ENCODE measurements at places on chromosomes 7 and 10.

- no peak for DNase-seq
Observed at GRCh38 chr7:121116396-121116795, 127.9 kb downstream of the CPED1 start.

GRCh38 chr10:22250897-22251660 is 33.3 kb upstream of the EBLN1 start:
- DNase-seq = no peak

- peak; percentile 51 for DNase-seq
Observed at GRCh38 chr7:44634839-44635591, 28.6 kb downstream of the OGDH start.

GRCh38 chr7:150325110-150325611 is 1.8 kb upstream of the ACTR3C start:
- DNase-seq = no peak

- no peak for DNase-seq
Observed at GRCh38 chr7:142717453-142717852, 31.8 kb upstream of the PRSS1 start.

- no peak for DNase-seq
Observed at GRCh38 chr7:5397736-5398135, 25.9 kb downstream of the TNRC18 start.

DNA sequence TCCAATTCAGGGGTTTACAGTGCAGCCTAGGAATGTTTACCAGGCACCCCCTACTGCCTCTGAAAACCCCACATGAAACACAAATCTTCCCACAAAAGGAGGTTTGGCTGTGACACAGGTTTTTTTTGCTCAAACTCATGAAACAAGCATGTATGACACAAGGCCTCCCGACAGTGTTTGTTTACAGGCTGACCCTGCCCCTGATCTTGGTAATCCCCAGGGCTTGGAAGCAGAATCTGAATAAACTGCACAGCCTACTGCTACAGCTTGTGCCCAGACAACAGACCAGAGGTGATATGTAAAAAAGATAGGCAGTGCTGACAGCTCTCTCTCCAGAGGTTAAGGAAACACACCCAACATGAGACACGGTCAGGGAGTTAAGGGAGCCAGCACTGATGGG is 184.2 kb downstream of the KMT2E start:
- DNase-seq = no peak

- DNase-seq = no peak
Observed at GRCh38 chr10:6202098-6202683, 541 bp upstream of the PFKFB3 start.

DNA sequence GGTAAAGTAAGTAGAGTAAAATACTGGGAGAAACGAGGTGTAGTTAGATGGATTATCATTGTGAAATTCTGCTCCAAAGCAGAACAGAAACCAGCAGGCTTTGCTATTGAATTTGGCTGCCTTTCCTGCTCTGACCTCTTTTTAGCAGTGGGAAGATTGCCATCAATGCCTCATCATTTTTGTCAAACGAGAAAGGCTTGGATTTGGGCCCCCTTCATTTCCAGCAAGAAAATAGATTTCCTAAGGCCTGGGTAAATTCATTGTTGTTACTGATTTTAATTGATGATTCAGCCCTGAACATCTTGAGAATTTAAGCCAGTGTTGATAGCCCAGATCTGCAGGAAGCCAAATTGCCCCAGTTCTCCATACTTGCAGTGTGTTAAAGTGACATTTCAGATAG is 35.2 kb upstream of the ASAH2 start:
- no peak for DNase-seq

DNA sequence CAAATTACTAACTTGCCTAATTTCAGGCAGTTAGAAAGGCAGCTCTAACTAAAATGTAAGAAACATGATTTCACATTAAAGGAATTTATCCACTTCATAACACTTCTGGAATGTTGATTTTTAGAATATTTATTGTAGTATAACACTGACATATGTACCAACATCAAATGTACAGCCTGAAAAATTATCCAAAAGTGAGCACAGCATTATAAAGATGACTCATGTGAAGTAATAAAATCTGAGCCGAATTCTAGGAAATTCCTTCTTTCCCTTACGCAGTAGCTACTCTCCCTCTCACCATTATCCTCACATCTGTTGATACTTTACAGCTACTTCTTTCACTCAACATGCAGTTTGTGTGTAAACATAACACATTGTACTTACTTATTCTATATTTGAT is 610.6 kb downstream of the ZWINT start:
- DNase-seq = no peak

GRCh38 chr7:74287303-74288033 is 1.7 kb upstream of the CLIP2 start:
- no peak for DNase-seq

- DNase-seq = no peak
Observed at GRCh38 chr10:47182934-47183703, 116.9 kb upstream of the GDF10 start.

- no peak for DNase-seq
Observed at GRCh38 chr10:99888622-99889021, 106.2 kb downstream of the ABCC2 start.

GRCh38 chr10:77360835-77361234 is 276.8 kb downstream of the KCNMA1 start:
- no peak for DNase-seq

- DNase-seq = no peak
Observed at GRCh38 chr10:88733215-88733614, 26.6 kb upstream of the LIPN start.

- DNase-seq = no peak
Observed at GRCh38 chr10:7662522-7662921, 4.2 kb downstream of the ITIH5 start.

GRCh38 chr7:88268051-88268450 is 38.6 kb downstream of the STEAP4 start:
- DNase-seq = no peak

DNA sequence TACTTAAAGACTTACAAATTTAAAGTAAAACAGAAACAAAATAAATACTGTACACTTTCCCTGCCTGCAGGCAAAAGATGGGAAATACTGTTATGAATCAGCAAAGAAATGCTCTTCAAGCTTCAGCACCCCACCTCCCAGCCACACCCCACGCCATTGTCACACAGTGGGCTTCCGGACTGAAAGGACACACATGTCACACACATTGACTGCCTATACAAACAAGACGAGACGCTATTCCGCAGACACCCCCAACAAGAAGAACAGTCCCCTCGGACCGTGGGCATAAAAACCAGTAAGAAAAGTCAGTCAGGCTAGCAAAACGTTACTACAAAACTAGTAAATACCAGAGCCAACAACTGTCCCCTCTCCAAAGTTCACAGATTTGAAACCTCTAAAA is 22.2 kb upstream of the PARP12 start:
- peak; percentile 37 for DNase-seq

DNA sequence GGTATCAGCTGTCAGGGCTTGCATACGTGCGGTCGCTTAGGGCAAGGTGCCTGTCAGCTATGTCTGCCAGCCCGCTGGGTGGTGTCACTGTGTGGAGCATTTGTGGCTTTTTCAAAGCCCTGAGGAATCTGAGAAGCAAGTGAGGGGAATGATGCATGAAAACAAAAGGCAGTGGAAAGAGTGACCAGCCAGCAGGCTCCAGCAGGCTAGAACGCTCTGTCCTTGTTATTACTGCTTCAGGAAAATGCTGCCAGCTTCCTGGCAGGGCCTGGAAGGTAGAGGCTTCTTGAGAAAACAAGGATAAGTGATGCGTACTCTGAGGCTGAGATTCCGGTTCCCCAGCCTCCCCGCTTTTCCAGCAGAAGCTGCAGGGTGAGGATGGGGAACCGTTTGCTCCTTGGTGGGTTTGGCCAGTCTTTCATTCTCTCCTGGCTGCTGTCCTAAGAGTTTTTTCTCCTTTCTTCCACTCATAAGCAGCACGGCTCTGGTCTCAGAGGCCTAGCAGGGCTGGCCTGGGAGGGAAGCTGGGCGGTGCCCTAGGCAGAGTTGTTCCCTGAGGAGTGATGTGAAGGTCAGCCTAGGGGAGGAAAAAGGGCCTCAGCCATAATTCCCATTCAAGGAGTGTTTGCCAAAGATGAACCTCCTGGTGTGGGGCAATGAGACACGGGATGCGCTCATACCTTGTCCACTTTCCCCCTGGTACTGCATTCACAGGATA is 42.8 kb upstream of the MKLN1 start:
- DNase-seq = no peak

GRCh38 chr7:12827219-12827821 is 139.9 kb downstream of the ARL4A start:
- DNase-seq = no peak

DNA sequence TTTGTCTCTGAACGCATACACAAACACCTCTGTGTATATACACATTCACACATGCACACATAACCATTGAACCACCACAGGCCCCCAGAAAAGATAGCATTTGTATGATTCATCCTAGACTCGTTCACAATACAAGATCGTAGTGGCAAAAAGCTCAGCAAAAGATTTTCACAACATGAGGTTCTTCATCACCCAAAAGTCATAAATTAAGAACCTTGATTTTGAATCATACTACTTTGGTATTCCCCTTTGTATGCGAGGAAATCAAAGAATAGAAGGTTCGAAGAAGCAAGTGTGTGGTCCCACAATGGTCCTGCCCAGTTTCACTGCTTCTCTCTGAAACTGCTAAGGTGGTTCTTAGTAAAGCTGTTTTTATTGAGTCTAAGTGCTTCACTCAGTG is 200.7 kb downstream of the CELF2 start:
- DNase-seq = no peak

DNA sequence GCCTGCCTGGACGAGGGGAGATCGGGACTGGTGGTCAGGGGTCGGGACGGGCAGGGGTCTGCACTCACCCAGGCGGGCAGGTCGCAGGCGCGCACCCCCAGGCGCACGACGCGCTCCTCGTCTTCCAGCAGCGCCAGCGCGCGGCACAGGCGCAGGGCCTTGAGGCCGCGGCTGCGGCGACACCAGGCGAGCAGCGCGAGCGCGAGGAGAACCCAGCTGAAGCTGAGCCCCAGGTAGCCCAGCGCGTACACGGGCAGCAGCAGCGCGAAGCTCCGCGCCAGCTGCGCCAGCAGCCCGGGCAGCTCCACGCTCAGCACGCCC is 328 bp downstream of the ESYT2 start:
- DNase-seq = peak; percentile 77

DNA sequence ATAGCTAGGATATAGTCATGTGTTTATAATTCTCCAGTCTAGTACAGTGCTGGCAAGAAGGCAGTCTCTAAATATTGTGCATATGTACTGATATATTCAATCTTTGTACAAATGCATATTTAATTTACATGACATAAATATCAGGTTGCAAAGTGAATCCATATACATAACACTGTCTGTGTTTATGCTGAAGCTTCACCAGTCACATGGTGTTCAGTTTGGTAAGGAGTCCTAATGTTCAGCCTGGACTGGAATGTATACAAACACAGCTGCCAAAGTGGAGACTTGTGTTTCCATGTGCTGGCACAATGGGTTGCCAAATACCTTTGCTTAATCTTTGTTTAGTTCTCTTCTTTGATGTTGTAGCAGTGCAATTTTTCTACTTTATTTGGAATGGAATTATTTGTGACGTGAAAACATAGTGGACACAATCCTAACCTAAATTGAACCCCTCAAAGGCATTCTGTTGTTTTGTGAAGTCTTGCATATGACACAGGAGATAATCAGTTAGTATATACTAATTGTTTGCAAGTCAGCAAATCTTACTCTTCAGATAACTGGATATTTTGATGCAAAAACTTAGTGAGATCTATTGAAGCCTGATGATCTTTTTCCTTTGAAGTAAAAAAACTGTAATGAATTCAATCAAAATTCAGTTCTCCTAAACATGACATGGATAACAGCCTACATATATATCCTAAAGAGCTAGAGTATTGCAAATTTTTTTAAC is 17.3 kb upstream of the ARL4A start:
- DNase-seq = no peak

GRCh38 chr7:159042581-159043101 is 102.0 kb downstream of the VIPR2 start:
- DNase-seq = no peak

DNA sequence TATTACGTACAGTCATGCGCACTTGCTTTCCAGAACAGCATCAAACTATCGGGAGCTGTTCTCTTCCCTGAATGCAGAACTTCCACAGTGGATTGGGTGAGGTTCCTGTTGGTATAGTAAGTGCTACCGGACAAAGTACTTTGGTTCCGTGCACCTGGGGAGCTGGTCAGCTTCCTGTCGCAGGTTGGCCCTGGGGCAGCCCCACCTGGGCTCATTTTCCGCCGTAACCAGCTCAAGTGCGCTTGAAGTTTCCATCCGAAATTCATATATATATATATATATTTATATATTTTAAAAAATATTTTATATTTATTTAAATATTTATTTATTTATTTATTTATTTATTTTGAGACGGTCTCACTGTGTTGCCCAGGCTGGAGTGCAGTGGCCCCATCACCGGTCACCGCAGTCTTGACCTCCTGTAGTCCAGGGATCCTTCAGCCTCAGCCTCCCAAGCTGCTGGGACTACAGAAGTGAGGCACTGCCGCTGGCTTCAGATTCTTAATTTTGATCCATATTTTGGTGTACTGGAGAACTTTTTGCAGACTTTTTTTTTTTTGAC is 6.5 kb downstream of the SCART1 start:
- no peak for DNase-seq

DNA sequence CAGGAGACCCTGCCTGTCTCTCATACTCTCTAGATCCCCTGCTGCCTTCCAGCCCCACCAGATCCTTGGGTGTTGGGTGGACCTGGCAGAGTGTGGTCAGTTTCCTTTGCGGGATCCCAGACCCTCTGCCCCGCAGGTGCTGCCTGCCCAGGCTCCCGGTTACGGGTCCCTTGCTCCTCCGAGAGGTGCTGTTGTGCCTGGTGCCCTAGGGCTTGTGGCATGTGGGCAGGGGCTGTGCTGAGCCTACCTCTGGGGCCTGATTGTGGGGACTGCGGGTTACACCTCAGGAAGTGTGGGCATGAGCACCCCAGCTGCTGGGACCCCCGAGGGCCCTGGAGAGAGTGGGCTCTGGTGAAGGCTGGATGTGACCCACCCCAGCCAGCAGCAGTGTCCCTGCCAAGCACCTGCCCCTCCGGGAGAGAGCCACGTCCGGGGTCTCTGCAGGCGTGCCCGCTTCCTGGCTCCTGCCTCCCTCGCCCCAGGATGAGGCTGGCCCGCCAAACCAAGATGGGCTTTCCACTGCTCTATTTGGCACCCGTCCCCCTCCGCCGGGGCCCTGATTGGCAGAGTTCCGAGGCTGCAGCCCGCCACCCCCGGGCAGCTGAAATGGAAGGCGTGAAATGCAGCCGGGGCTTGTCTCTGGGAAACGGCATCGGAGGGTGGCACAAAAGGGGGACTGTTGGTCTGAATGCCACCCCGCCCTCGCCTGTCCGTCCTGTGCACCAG is 17.0 kb downstream of the CLIP2 start:
- no peak for DNase-seq

DNA sequence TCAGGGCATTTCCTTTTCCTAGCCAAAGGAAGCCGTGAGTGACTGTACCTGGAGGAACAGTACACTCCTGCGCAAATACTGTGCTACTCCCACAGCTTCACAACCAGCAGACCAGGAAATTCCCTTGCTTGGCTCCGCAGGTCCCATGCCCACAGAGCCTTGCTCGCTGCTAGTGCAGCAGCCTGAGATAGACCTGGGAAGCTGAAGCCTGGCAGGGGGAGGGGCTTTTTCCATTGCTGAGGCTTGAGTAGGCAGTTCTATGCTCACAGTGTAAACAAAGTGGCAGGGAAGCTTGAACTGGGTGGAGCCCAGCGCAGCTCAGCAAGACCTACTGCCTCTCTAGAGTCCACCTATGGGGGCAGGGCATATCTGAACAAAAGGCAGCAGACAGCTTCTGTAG is 291.2 kb downstream of the HGF start:
- no peak for DNase-seq
